ENCODE measurements at places on chromosomes 3 and 15.

GRCh38 chr3:111968319-111969054 is 10.3 kb upstream of the ABHD10 start:
- DNase-seq, result no peak

- peak; percentile 50 for DNase-seq
Observed at GRCh38 chr3:159645874-159646273, 342.8 kb upstream of the IL12A start.

DNA sequence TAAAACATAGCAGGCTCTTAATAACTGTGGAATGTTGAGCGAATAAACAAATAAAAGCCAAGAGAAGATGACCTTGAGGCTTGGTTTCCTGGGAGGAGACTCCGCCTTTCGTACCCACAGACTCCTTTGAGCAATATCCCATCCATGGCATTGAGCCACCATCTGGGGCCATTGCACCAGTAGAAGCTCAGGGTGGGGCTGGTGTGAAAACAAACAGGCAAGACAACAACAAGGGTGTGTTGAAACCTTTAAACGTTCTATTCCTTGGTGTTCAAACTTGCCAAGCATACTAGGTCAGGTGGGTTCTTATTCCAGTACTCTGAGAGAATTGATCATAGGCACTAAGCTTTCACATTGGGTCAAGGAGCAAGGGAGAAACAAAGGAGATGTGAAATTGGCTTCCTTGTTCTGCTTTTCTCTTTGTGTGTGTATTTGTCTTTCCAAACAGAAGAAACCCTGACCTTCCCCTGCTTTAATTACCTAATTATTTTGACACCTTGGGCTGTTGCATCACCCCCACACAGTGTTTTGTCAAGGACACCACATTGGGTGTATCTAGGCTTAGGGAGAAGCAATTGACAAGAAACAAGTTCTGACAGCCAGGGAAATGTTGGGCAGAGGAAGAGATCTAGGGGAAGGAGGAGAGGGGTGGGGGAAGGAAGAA is 105.1 kb upstream of the BCL6 start:
- no peak for DNase-seq

DNA sequence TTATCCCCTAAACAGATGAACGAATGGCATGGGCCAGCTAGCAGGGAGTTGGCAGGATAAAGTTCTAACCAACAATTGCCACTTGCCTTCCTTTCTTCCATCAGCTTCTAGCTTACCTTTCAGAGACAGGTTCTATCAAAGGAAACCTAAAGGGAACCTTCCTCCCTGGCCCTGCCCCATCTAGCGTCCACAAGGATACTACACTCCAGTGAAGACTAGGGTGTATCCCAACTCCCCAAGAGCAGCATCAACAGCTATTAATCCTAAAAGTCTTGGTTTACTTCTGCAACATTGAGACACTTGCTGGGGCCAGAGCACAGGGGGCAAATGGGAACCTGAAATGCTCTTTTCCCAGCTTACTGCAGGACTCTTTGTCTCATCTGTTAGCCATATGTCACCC is 37.0 kb upstream of the TMC3 start:
- DNase-seq, result no peak
